ENCODE measurements at places on chromosomes 2 and 18.

DNA sequence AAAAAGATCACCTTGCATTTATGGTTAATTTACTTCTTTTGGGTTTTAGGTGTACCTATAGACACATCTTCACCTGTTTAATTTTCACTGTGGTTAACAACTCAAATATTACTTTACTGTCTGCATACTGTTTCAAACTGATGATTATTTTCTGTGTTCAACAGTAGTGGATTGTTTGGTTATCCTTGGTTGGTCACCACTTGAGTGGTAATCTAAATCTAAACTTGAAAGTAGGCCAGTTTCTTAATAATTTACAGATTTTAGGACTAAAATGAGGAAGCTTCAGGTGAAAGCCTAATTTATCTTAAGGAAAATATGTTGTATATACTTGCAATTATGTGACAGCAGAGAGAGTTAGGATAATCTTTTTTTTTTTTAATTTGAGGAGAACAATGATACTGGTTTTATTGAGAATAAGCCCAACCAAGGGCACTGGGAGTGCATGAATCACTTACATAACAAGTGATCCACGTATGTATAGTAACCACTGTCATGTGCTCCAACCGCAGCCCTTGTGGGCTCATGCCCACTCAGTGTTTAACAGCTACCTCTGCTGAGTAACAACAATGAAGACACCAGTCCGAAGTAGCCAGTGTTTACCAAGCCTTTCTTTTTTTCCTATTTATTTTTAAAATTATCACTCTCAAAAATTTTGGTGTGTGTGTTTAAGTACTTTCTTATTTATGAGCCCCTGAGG is 31.0 kb upstream of the WDSUB1 start:
- no peak for DNase-seq

DNA sequence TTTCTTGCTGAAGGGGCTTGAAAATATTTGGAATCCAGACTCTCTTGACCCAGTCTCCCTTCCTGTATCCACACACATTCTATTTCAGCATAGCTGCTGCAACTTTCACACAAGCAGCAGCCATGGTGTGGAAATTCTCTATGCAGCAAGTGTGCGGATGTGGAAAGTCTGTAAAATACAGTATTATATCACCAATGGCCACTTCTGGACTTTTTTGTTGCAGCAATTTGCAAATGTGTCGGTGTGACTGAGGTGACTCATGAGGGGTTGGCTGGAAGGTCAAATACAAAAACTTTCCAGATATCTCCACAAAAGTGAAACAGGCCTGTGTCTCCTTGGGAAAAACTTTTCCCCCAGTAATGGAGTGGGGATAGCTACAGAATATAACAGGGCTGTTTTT is 299.3 kb upstream of the GYPC start:
- DNase-seq, result no peak

GRCh38 chr2:168244318-168244717 is 3.1 kb downstream of the STK39 start:
- DNase-seq, result no peak

GRCh38 chr2:185785851-185786473 is 47.4 kb downstream of the FSIP2 start:
- DNase-seq, result no peak

DNA sequence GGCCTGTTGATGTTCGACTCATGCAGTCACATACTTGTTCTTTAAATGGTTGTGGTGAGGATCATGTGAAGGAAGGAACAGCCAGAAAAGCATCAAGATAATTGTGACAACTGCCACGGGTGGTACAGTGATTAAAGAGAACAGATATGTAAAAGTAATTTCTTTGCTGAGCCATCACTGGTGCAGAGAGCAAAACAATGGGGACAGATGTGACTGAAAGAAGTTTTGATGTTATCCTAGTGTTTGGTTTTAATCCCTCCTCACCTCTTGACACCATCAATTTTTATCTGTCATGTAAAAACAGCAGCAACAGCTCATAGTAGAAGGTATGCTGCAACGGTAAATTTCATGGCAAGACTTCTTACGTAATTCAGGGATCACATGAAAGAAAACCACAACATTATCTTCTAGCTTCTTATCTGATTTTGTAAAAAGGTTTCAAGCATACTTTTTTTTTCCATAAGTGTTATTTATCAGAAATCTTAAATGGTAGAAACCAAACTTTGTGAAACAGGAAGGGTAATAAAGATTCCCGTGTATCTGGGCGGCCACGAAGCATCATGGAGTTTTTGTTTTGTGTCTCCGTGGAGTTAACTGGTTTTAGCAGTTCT is 65.2 kb downstream of the PLCL1 start:
- no peak for DNase-seq

DNA sequence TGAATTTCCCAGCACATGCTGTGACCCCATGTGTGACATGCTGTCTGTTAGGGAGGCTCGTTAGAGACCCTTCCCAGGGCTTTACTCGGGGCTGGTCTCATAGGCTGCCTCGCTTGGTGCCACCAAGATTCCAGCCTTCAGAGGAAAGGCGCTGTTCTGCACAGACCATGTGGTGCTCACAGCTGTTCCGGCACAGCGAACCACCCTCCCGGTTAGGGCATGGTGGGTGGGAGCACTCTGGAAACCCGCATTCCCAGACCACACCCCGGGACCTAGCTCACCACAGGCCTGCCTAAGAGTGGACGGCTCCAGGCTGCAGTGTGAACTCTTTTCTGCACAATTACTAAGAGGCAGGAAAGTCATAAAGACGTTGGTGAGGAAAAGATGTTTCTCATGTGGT is 112.0 kb downstream of the MBP start:
- no peak for DNase-seq
